NCI-H1417 treated with DMSO at 0.1 percent for 48 hours (cell line): ENCODE measurements at places on chromosomes 7 and 10.
A peak's percentile ranks its signal among the peaks of the same experiment; 100 is the strongest.

DNA sequence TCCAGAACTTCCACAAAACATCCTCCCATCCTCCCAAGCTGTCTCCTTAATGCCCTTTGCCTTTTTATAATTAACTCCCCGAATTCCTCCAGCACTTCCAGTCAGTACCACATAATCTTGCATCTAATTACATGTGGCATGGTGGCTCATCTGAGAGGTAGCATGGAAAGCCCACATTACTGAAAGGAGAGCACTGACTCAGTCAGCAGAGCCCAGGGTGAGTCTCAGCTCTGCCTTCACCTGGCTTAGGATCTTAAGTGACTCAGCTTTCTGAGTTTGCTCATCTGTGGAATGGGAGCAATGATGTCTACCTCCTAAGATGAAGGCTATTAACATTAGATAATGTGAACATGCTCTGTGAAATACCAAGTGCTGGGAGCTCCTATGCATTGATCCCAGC lies 433.9 kb downstream of the SORCS3 start:
- no peak for DNase-seq

- no peak for DNase-seq
Observed at GRCh38 chr7:85022064-85022697, 164.7 kb downstream of the SEMA3D start.

- no peak for DNase-seq
Observed at GRCh38 chr7:30968294-30968693, 4.5 kb downstream of the GHRHR start.

DNA sequence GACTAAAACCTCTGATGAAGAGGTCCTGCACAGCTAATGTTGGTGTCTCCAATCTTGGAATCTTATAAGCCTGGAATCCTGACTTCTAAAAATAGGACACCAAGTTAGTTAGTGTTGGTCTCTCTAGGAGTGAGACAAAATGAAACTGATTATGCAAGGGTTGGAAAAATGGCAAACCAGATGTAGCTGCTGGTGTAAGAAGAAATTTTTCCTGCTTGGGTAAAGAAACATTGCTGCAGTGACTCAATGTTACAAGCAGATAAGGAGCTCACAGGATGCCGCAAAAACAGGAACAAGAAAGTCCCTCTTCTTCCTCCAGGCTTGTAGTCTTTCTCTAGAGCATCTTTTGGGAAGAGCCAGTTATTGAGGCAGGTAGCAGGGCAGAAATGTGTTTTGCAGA lies 449.0 kb downstream of the ETV1 start:
- DNase-seq = no peak

DNA sequence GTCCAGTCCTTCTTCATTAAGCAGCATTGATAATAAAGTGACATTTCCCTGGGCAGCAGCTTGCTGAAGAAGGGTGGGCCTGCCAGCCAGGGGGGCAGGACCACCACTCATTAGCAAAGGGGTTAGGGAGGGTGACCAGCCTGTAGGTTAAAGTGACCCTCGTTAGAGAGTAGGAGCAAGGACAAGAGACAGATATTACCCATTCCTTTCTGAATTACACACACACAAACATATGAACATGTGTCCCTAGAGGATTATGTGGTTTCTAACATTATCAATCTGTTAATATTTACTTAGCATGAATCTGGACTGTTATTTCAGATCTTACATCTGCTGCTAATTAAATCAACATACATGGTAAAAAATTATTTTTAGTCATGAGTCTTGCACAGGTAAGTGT lies 88.9 kb downstream of the CTTNBP2 start:
- no peak for DNase-seq

DNA sequence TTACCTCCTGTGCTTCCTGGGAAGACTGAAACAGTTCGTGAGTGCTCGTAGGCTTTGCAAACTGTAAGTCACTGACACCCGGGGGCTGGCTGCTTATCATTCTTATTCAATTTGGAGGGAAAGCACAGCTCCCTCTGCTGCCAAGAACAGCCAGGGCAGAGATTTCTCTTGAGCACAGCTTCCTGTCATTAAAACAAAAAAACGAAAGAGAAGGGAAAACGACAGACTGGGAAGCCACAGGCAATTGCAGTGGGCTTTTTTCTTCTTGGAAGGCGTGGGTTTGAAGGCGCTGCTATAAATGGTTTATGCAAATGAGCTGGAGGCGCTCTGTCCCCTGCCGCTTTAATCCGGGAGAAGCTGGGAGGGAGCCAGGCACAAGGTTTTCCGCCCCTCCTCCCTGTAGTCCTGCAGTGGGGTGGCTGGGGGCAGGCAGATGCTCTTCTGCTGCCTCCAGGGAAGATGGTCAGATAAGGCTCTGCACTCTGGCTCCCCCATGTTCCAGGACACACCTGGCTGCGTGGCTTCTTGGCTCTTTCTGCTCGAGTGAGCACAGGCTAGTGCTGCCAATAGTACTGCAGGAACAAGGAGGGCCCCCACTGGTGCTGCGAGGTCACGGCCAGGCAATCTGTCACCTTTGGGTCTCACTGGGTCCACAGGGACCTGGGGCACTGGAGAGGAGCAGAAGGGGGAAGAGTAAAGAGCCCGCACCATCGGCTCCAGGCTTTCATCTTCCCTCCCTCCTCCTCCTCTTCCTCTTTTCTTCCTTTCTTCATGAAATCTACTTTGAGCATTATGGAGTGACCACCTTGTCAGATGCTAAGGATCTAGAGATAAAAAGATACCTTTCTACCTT lies 49.5 kb downstream of the NEURL1 start:
- DNase-seq = peak; percentile 12

GRCh38 chr10:85916994-85917573 lies 449.5 kb downstream of the GRID1 start:
- DNase-seq = peak; percentile 56

DNA sequence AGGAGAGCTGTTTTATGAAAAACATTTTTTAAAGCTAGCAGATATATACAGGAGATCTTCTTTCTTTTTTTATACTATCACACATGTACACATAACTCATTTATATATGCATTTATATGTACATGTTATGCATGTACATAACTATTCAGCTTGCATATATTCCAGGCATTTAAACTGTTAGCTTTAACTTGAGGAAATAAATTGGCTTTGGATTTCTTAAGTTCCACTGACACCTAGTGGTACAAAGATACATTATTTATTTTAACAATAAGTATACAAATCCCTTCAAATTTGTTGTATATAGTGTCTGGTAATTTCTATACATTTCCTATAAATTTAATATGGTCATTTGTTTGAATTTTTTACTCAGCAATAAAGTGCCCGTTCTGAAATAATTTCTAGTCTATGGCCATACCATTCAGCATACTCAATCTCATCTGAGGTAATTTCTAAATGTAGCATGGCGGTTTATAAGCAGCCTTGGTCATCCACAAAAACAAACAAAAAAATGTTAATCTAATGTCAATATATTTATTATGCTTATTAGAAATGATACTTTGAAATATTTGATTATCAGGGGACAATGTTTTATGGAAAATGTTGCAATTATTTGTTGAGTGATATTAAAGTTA lies 11.6 kb downstream of the ZDHHC6 start:
- no peak for DNase-seq

DNA sequence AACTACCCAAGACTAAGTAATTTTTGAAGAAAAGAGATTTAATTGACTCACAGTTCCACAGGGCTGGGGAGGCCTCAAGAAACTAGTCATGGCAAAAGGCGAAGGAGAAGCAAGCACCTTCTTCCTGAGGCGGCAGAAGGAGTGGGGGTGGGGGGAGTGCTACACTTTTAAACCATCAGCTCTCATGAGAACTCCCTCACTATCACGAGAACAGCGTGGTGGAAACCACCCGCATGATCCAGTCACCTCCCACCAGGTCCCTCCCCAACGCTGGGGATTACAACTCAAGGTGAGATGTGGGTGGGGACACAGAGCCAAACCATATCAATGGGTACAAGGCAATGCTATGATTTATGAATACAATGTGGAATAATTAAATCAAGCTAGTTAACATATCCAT lies 241.9 kb downstream of the PTPRN2 start:
- no peak for DNase-seq

DNA sequence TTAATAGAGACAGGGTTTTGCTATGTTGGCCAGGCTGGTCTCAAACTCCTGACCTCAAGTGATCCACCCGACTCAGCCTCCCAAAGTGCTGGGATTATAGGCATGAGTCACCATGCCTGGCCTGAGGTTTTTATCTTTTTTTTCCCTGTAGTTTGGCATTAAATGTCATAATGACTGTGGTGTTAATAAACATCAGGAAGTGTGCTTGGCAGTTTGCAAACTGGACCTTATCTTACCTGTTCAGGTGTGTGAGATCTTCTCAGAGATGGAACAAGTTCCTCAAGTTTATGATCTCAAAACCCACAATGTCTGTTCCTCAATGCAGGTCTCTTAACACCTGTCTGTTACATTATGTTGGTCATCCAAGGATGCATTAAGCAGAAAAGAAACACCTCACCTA lies 80.0 kb downstream of the ARID5B start:
- DNase-seq = no peak
